Stimulated activated CD4-positive, alpha-beta T cell treated with anti-CD3 and anti-CD28 coated beads, TNF-alpha, amount 100 ng/mL, for 1 hour (primary cell): ENCODE measurements at places on chromosomes 13 and 19.

GRCh38 chr19:40762754-40763470 is 11.9 kb downstream of the SNRPA start:
- DNase-seq, result no peak

DNA sequence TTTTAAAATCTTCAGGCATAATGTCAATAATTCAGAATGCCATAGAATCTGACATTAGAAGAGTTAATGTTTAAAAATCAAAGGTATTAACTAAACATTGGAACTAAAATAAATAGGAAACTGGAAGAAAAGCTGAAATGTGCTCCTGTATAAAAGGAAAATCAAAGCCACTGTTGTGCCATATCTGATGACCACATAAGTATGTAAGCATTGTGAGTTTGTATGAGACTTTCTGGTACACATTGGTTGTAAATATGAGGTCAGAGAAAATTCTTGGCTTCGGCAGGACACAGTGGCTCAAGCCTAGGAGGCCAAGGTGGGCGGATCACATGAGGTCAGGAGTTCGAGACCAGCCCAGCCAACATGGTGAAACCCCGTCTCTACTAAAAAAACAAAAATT is 48.3 kb upstream of the INTS6 start:
- DNase-seq, result no peak

- DNase-seq, result no peak
Observed at GRCh38 chr13:28485996-28486543, 8.9 kb downstream of the FLT1 start.

GRCh38 chr13:42277618-42278276 is 5.8 kb downstream of the AKAP11 start:
- DNase-seq, result no peak

DNA sequence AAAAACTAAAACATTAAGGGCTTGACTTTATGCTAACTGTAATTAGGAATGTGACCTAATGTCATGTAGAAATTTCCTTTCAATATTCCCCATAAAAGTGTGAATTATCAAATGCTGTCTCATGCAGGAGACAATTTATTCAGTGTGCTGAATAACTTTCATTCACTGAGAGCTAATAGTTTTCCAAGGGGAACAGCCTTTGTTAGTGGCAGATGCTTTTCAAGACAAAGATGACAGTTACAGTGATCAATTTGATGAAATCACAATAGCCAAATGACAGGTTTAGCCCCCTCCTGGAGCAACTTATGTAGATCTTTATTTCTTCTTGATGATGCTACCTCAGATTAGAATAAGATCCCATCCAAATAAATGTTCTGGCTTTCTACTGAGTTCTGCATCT is 275.5 kb downstream of the ITGBL1 start:
- no peak for DNase-seq

DNA sequence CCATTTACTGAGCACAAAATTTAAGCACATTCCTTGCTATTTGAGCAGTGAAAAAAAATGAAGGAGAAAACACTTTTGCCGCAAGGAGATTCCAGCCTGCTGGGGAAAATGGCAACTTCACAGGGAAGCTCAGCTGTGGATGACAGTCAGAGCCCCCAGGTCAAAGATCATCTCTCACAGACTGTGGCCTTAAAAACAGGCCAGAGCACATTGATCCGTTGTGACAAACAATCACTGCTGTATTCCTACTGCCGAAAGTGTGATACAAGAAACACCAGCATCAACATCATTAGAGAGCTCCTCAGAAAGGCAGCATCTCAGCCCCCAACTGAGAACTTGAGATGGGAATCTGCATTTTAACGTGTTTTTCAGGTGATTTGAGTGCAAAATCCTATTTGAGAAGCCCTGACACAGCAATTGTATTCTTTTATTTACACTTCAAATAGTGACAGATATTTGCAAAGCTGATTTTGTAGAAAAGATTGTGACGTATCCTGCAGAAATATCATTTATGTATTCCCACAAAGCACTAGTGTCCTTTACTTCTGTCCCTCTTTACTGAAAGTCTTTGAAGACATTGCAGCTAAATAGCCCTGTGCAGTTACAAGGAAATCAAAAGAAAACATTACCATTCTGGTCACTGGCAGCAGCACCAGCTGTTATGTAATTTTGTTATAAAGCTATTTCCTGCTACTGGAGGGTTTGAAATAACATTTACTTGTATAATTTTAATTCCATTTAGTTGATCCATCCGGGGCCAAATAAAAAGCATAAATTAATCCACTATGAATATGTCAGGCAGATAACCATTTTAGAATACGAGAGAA is 652.0 kb downstream of the LIG4 start:
- no peak for DNase-seq

- no peak for DNase-seq
Observed at GRCh38 chr13:24631922-24632321, 48.3 kb upstream of the ATP12A start.

DNA sequence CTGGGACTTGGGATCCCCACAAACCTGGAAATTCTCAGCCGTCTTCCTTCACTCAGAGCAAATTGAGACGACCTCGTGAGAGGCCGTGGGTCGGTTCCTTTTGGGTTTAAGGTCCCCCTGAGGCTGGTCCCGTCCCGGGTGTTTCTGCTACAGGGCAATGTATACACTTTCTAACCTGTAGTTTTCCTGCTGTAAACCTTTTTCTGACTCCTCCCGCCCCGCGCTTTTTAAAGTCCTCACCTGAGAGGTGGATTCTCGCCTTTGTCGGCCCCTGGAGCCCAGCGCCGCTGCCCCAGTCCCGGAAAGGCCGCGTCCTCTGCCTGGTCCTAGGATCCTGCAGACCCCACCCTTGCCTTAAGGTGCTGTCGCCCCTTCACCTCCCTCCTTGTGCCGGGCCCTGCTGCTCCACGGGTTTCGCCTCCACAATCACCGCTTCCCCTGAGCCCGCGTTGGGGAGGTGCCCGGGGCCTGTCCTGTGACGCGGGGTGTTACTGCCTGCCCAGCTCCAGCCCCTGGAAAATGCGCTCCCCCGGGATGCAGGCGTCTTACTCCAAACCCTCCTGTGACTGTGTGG is 391 bp downstream of the ZNF761 start:
- no peak for DNase-seq

GRCh38 chr13:39876258-39876657 is 220.8 kb downstream of the COG6 start:
- no peak for DNase-seq

DNA sequence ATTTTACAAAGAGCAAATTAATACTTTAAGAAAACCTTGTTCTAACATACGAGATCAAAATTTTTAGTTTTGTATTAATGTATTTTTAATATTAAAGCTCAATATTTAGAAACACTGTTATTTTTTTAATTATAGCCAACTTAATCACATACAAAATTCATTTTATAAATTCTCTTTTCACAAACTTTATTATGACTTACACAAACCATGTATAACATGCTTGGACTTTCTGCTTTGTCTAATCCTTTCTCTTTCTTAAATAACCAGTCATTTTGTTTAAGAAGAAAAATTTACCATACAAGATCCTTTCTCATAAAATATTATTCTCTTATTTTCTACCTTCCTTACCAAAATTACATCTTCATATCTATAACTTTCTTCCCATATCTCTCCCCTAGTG is 62.2 kb downstream of the CYSLTR2 start:
- DNase-seq, result no peak

- no peak for DNase-seq
Observed at GRCh38 chr19:51025401-51025800, 1.0 kb downstream of the KLK11 start.

DNA sequence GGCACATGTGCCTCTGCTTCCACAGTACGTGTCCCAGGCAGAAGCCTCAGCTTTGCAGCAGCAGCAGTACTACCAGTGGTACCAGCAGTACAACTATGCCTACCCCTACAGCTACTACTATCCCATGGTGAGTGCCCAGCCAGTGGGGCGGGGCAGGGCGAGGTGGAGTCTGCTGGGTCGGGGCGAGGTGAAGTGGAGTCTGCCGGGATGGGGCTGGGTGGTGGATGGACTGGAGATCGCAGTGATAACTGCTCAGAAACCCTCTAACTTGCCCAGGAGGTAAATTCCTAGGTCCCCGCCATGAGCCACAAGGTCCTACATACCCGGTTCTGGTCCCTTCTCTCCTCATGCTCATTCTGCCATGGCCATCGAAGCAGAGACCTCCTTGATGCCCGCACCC is 3.6 kb downstream of the LENG8 start:
- no peak for DNase-seq

DNA sequence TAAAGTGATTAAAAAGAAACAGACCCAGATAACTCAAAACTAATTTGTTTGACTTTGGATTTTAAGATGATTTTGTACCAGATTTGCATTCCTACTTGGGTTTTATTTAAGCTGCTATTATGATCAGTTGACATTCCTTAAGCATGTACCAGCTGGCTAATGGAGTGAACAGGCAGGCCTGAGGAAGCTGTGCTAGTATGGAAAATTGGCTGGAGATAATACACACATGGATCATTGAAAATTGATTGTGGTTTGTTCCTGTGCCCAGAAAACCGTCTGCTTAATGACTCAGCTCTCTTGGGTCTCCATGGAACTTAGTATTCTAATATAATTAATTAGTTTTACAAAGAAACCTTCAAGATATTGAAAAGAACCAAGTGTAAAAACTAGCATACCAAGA is 22.6 kb downstream of the POLR1D start:
- DNase-seq, result no peak

DNA sequence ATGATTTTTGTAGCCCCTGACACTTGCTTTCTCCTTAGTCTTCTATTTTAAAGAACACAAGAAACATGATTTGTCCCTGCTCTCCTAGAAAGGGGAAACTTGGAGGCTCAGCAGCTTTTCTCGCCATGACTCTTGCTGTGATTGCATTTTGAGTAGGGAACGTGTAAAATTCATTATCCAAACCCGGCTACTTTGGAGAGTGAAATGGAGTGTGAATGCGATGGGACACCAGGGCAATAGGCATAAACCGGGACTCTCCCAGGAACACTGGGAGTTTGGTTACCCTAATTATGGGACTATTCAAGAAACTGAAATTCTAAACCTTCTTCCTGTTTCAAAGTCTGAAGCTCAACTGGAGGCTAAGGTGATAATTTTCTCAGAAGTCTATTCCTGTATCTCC is 181.7 kb upstream of the RFC3 start:
- DNase-seq, result no peak

- no peak for DNase-seq
Observed at GRCh38 chr19:45117167-45117594, 24.2 kb downstream of the PPP1R37 start.

DNA sequence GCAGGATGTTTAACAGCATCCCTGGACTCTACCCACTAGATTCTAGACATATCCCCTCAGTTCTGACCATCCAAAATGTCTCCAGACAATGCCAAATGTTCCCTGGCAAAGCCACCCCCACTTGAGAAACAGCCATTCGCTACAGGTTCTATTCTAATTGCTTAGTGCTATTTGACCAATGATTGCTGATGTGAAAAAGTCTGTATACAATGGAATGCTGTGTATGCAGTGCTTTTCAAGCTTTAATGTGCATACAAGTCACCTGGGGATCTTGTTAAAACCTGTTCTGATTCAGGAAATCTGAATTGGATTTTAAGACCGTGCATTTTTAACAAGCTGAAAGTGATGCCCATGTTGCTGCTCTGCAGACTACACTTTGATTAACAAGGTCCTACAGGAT is 331.8 kb upstream of the KLF12 start:
- DNase-seq, result no peak

GRCh38 chr13:66341635-66342377 is 888.3 kb downstream of the PCDH9 start:
- no peak for DNase-seq

DNA sequence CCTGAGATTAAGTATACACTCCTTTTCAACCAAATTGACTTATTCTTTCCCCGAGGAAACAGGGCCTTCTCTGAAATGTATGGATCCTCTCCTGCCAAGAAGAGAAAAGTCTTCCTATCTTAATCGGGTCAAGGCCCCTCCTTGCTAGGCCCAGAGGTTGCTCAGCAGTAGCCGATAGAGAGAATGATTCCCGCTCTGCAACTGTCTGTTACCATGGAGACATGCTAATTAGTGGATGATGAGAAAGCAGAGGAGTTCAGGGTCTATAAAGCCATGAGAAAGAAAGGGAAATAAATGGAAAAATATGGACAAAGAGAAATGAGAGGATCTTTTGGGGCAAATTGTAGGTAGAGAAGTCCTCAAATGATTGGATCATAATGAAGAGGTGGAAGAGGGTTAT is 103.5 kb downstream of the POU4F1 start:
- no peak for DNase-seq

DNA sequence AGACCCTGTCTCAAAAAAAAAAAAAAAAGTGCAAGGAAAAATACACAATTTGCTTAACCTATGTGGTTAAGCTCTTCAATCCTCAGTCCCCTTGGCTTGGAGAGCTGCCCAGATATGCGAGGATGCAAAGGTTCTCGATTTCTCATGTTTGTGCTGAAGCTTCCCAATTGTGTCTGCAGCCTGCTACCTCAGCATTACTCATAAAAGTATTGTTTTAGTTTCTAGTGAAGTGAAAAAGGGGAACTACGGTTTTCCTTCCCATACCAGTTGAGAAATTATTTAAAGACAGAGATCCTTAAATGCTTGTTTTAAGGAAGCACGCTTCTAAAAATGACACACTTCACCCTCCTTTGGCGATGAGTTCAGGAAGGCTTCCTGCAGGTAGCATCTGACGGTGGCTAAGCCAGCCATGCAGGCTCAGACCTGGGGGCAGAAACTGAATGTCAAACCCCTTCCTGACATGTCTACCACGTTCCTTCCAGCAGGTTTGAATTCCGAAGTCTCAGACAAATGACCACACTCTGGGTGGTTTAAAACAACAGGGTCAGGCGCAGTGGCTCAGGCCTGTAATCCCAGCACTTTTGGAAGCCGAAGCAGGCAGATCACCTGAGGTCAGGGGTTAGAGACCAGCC is 47.9 kb downstream of the RUBCNL start:
- no peak for DNase-seq

DNA sequence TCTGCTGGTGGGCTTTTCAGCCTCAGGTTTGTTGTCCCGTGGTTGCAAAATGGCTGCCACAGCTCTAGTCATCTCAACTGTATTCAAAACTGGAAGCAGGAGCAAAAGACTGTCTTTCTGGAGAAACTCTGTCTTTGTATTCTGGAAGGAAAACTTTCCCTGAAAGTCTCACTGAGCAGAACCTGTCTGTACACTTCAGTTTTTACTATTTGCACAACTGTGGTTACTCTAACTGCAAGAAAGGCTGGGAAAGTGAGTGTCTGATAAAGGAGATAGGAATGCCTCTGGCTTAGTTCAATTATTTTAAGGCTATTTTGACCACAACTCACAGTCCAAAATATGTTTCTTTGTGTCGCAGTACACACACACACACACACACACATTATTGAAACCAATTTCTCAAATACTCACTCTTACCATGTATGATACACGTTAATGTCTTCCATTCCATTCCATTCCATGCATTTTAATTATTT is 49.7 kb upstream of the EHD2 start:
- no peak for DNase-seq

GRCh38 chr19:8224394-8225145 is 15.4 kb downstream of the CERS4 start:
- DNase-seq, result no peak

- no peak for DNase-seq
Observed at GRCh38 chr13:66475061-66475460, 755.1 kb downstream of the PCDH9 start.

GRCh38 chr19:57302727-57303401 is 17.4 kb upstream of the ZNF543 start:
- DNase-seq, result no peak

GRCh38 chr19:6480848-6481415 is 655 bp downstream of the DENND1C start:
- no peak for DNase-seq
